ENCODE measurements at places on chromosomes 7 and 10.

GRCh38 chr7:46707973-46708372, 786.9 kb upstream of the IGFBP3 start:
- DNase-seq, result no peak

GRCh38 chr10:17673471-17674061, 29.6 kb downstream of the STAM start:
- no peak for DNase-seq

GRCh38 chr7:75048435-75049379, 24.9 kb downstream of the RCC1L start:
- DNase-seq, result no peak

DNA sequence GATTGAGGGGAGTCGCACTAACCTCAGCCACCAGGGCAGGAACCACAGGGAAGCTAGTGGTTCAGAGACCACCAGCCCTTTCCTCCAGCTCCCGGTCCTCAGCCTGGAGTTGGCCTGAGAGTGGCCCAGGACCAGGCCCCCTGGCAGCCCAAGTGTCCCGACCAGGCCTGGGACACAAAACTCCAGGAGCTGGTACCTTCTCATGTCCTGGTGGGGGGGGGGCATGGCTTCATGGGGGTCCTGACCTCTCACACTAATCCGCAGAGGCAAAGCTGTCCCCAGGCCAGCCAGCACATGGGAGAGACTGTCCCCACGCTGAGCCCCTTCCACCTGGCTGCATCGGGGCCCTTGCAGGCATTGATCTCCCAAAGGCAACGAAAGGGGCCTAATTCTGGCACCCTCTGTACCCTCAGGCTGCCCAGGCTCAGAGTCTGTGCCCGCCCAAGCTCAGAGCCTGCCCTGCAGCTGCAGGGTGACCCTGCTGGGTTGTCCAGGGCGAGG, 28.2 kb downstream of the GPRIN2 start:
- DNase-seq, result no peak

All from NCI-H2227 treated with DMSO at 0.1 percent for 48 hours (cell line).